ENCODE measurements at places on chromosomes 6 and 20.

DNA sequence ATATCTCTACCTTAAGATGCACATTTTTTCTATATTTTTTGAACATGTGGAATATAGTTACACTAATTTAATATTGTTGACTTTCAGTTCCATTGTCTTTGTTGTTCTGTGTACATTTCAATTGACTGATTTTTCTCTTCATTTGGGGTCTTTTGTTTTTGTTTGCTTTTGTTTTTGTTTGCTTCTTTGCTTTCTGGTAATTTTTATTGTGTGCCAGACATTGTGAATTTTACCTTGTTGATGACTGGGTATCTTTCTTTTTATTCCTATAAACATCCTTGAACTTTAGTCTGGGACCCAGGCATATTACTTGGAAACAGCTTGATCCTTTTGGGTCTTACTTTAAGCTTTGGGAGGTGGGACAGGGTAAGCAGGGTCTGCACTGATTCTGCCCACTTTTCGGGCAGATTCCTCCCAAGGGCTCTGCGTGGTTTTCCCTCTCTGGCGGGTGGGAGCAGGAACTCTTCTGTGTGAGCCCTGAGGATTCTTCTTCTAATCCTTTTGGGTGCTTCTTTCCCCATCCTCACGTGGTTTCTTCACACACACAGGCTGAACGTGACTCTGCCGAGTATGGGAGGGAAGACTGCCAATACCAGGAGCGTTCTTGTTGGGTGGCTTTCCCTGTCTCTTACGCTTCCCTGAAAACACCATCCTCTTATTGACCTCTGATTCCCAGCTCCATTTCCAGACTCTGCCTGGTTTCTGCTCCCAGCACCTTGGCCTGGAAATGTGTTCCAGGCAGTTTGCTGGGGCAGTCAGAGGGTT, 200.5 kb downstream of the ARID1B start:
- H3K27ac ChIP-seq = no peak overlapping the region
- H3K27me3 ChIP-seq = no peaks in the 10 kb centered on the region
- no peak overlapping the region for H3K4me3 ChIP-seq
- peaks cover 22% of the 10 kb centered on the region for H3K4me1 ChIP-seq
- H3K36me3 ChIP-seq = no peaks in the 10 kb centered on the region

GRCh38 chr6:48541649-48542048, 430.7 kb upstream of the PTCHD4 start:
- no peaks in the 10 kb centered on the region for H3K4me1 ChIP-seq
- H3K36me3 ChIP-seq = no peaks in the 10 kb centered on the region
- no peak overlapping the region for H3K4me3 ChIP-seq
- no peak overlapping the region for H3K27ac ChIP-seq

GRCh38 chr6:23244300-23244699, 674.9 kb downstream of the HDGFL1 start:
- no peak overlapping the region for H3K4me3 ChIP-seq
- H3K36me3 ChIP-seq = no peaks in the 10 kb centered on the region
- H3K27ac ChIP-seq = no peak overlapping the region
- H3K4me1 ChIP-seq = no peaks in the 10 kb centered on the region

DNA sequence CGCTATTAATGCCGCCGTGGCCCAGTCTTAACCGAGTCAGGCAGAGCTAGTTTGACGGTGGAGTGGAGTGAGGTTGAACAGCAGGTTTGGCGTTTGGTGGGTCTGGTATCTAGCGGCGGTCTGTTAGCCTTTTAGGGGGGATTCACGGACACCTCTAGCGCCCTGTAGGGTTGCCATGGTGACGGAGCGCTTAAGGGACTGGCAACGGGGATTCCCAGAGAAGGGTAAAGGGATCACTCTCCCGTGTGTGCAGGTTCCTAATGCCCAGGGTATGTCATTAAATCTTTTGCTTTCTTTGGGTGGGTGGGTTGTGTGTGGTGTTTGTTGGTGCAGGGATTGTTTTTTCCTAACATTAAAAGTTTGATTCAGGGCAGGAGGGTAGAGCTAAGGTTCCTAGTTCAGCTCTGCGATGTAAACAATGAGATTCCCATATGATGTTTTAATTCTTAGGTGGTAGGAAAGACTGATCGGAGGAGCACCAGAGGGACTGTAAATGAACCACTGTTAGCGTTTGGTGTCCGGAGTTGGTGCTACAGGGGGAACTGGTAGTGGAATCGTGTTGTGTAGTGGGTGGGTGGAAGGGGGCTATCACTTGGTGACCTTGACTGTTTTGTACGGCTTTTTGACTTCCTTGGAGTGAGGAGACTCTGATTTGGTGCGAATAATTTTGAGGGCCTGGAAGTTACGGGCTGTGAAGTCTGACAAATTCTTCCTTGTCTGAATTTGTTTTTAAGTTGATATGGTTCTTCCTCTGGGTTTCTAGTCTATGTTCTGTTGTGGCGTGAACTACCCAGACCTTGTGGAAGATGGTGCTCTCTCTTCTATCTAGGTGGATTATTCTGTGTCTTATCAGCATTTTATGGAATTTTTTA, 5.0 kb downstream of the BRD2 start:
- no peaks in the 10 kb centered on the region for H3K27me3 ChIP-seq
- peaks cover 31% of the 10 kb centered on the region for H3K36me3 ChIP-seq
- peak overlapping the region; percentile 95 for H3K4me3 ChIP-seq
- H3K27ac ChIP-seq = peak overlapping the region; percentile 25
- peaks cover 7% of the 10 kb centered on the region for H3K4me1 ChIP-seq
- DNase-seq = peak; percentile 54

DNA sequence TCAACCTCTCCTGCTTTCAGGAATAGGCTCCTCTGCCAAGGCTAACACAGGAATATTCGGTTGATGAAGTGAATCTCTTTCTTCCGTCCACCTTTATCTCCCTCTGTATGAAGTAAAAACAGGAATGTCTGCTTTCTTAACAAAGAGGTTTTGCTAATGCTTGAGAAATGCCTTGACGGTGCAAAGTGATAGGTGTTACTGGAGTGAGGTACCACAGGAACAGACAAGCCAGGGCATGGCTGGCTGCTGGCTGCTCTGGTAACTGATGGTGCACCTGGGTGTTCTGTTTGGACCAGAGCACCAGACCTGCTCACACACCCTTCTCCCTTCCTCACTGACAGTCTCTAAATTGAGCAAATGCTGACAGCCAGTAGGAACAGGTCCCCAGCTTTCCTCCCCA, 174.0 kb upstream of the FBXL4 start:
- H3K27me3 ChIP-seq = no peaks in the 10 kb centered on the region
- no peaks in the 10 kb centered on the region for H3K36me3 ChIP-seq
- no peak overlapping the region for H3K27ac ChIP-seq
- DNase-seq = no peak

DNA sequence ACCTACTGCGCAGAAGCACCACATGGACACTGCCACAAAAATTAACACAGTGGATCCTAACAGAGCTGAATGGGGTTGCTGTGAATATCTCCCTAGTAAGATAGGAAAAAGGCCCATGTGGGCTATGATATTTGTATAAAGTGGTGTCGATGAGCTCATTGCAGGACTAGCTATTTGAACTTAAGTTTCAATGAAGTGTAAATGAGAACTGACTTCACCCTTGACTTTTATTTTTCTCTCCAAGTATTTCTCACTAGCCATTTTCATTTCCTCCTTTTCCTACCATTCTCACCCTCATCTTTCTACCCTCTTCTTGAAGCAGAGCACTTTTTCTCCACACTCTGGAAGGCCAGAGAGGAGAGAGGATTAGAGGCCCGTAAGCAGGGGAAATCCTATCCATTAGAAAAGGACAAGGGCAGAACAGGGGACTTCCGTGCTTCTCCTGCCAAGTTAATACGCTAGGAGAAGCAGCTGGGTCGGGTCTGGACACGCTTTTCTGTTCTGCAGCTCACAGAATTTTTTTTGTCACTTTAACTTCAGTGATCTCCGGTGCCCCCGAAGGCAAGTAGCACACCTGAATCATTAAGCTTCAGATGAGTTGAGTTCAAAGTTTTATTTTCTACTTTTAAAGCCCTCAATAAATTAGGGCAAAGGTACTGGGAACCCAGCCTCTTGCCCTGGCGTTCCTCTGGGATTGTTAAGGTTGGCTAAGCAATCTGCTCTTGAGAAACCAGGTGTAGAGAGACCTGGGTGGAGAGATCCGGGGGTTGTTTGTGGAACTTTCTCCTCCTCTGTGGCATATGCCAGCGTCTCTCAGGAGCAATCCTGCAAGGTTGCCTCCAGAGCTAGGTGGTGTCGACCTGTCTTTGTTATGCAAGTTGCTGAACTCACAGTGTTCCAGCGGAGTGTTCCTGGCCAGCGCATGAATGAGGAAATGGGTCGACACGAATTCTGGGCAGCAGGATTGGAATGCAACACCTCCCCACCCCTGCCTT, 56.2 kb upstream of the ARID1B start:
- peak overlapping the region; percentile 96 for H3K27ac ChIP-seq
- no peak for DNase-seq
- H3K27me3 ChIP-seq = no peaks in the 10 kb centered on the region

DNA sequence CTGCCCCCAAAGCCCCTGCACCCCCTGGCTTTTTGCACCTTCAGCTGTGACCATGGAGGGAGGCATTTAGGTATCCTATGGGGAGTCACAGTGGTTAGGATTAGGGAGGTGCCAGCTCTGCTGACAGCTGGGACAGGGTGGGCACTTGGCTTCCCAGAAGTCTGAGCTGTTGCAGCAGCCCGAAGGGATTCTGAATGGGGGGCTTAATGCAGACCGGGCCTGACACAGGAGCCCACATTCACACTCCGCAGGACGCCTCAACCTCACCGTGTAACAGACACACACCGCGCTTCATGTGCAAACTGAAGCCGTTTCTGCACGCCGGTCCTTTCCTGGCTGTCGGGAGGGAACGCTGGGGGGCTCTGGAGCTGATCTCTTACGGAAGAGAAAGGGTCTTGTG, 1.9 kb downstream of the EBF4 start:
- H3K27ac ChIP-seq = no peak overlapping the region
- H3K4me1 ChIP-seq = no peaks in the 10 kb centered on the region
- no peaks in the 10 kb centered on the region for H3K36me3 ChIP-seq
- no peak for DNase-seq
- H3K27me3 ChIP-seq = no peaks in the 10 kb centered on the region

DNA sequence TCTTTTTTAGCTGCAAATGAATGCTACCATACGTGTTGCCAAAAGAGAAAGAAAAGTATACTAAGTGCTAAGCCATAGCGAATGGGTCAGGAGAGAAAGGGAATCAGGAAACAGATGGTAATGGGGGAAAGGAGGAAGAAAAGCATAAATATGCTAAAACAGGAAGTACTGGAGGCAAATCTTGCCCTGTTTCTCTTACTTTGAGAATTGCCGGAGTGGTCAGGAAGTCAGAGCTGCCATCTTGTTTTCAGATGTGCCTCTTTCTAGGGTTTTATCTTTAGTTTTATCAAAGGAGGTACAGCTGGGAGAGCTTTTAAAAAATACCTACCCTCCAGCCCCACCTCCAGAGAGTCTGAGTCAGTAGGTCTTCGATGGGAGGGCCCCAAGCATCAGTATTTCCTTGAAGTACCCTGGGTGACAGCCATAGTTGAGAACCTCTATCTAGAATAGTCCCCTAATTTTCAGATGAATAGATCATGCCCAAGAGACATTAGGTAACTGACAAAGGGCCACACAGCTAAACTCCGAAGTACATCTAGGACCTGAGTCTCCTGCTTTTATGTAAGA, 193.3 kb downstream of the CLIC5 start:
- no peak for DNase-seq
- H3K4me3 ChIP-seq = no peak overlapping the region
- H3K27me3 ChIP-seq = no peaks in the 10 kb centered on the region
- H3K27ac ChIP-seq = no peak overlapping the region
- H3K4me1 ChIP-seq = no peaks in the 10 kb centered on the region
